Kidney (tissue), 22 donors: ENCODE measurements at places on chromosomes 1 and 21. TPM values are rescaled to one million over a fixed set of nuclear protein-coding genes. Genes with fewer than 3 reads are reported as not detected.

The RPL5 gene
- 1,286 TPM for polyA plus RNA-seq

The OR6N1 gene
- polyA plus RNA-seq, result not detected

The IFI44 gene
- 21.9 TPM for polyA plus RNA-seq

The NAV1 gene
- polyA plus RNA-seq, result 1.7 TPM

The TFAP2E gene
- polyA plus RNA-seq, result 0.28 TPM

The MYBPH gene
- 2.3 TPM for polyA plus RNA-seq

The HORMAD1 gene
- not detected for polyA plus RNA-seq

The BGLAP gene
- 1.7 TPM for polyA plus RNA-seq

The EDARADD gene
- polyA plus RNA-seq, result 2.2 TPM

The RSPH1 gene
- polyA plus RNA-seq, result 13.0 TPM

The CD34 gene
- 69.4 TPM for polyA plus RNA-seq

The CLEC20A gene
- polyA plus RNA-seq, result not detected

The ATP6V1G3 gene
- 102 TPM for polyA plus RNA-seq

The GPR37L1 gene
- not detected for polyA plus RNA-seq

The LCE2A gene
- polyA plus RNA-seq, result not detected

The PRDM16 gene
- polyA plus RNA-seq, result 3.0 TPM

The OR2L13 gene
- polyA plus RNA-seq, result not detected

The GABPA gene
- polyA plus RNA-seq, result 6.1 TPM

The FAM43B gene
- 1.7 TPM for polyA plus RNA-seq

The ARV1 gene
- polyA plus RNA-seq, result 38.5 TPM

The C1orf141 gene
- not detected for polyA plus RNA-seq

The ACKR1 gene
- polyA plus RNA-seq, result 3.4 TPM

The SLC9C2 gene
- polyA plus RNA-seq, result 0.52 TPM
